ENCODE measurements at places on chromosomes 6 and 20.
A peak's percentile ranks its signal among the peaks of the same experiment; 100 is the strongest.

- DNase-seq: no peak
Observed at GRCh38 chr6:117911660-117912059, 4.6 kb downstream of the SLC35F1 start.

DNA sequence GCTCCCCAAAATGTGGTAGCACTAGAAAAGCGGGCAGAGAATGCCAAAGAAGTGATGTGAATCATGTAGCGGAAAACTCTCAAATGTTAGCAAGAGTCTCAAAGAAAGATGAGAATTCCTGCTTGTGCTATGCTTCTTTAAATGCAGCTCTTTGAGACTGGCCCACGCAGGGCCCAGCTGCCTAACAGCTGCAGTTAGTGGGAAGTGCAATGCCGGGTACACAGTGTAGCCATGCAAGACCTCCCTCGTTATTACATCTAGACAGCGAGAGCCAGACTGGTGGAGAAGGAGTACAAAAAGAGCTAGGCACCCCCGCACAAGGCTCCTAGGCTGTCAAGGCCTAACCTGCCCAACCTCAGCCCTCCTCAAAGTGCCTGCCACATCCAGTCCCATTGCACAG is 201.7 kb upstream of the PRDM1 start:
- DNase-seq: no peak

- DNase-seq: peak; percentile 58
Observed at GRCh38 chr6:12060780-12061609, 48.9 kb downstream of the HIVEP1 start.

DNA sequence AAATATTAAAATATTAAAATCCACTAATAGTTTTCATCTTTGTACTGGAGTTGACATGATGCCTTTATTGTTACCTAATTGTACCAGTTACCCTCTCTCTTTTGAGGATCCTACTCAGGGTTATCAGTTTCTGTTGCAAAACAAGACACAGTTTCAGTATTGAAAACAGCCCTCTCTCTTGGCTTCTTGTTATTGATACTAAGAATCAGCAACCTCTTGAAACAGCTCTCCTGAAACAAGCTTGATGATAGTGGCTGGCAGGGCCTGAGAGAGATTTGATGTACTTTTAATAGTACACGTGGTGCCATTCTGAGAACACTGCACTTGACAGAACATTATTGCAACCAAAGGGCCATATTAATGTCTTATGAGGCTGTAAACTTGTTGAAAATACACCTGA is 64.9 kb upstream of the MEI4 start:
- DNase-seq: no peak

DNA sequence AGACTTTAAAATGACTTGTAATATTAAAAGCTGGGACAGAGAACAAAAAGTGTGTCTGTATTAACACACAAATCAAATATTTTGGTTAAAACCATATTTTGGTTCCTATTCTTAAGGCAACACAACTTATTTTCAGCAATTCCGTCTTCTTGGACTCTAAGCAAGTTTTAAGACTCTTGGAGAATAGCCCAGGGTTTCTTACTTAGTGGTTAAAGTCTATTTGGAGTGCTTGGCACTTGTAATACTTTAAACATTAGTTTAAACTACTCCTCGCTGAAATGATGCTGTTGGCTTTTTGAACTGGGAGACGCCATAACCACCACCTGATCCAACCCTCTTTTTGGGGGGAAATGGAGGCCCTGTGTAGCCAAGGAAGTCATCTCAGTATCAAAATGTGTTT is 109.7 kb upstream of the GMDS start:
- DNase-seq: no peak

GRCh38 chr6:154298297-154298696 is 58.3 kb downstream of the IPCEF1 start:
- DNase-seq: peak; percentile 26

GRCh38 chr20:45340951-45341350 is 7.3 kb downstream of the SDC4 start:
- no peak for DNase-seq

DNA sequence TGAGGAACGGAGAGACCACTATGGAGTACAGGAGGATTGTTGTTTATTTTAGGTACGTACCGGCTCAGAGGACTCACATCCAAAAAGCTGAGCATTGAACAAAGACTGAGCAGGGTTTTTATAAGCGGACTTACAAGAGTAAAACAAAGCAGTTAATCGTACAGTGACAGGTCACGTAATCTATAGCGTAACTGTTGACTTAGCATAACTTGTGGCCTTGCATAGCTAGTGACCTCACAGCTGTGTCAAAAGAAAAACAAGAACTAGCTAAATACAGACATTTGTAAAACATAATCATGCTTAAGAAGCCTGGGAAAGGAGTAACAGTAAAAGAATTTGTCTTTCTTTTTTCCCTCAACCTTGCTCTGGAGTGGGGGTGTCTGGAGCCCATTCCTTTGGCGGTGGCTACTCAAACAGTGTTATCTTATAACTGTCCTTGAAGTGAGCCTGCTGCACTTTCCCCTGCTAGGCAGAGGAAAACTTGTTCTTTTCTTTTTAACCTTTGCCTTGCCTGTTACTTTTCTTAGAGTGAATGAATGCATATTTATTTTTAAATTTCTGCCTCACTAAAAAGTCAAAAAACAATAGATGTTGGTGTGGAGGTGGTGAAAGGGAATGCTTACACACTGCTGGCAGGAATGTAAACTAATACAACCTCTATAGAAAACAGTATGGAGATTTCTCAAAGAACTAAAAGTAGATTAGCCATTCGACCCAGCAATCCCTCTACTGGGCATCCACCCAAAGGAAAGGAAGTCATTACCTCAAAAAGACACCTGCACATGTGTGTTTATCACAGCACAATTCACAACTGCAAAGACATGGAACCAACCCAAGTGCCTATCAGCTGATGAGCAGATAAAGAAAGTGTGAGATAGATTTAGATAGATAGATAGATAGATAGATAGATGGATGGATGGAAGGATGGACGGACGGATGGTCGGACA is 109.0 kb downstream of the TAF4 start:
- DNase-seq: no peak

GRCh38 chr6:21754891-21755290 is 161.3 kb downstream of the SOX4 start:
- DNase-seq: no peak

DNA sequence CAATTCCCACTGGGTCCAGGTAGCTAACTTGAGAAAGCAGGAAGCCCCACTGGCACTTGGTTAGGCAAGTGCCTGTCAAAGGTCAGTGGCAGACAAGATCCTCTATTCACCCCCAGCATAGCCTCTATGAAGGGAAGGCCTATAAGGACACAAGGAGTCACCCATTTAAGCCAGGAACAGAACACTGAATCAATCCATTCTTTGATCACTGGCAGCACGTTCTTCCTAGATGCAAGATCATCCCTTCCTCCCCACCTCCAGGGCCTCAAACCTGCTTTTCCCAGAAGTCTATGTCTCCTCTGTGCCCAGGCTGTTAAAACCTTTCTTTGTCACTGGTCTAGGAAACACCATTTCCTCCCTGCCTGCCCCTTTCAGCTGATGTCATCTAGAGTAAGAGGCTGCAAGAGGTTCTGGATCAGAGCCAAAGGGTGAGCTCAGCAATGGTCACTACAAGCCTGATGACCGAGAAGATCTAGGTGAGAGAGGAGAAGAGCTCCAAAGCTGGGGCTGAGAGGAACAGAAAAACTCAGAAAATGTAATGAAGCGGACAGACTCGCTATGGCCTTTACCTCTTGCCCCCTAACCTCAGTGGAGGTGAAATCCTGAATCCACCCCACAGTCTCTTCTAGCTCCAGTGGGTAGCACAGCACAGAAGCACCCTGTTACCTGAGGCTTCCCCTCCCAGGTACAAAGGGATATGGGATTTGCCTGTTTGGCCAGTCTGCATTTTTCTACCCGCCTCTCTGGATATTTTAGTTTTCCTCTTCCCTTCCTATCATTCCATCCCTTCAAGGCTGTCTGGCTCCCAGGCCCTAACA is 1.8 kb downstream of the GTPBP2 start:
- DNase-seq: peak; percentile 40

GRCh38 chr6:166715065-166715464 is 88.0 kb upstream of the RPS6KA2 start:
- peak; percentile 45 for DNase-seq

DNA sequence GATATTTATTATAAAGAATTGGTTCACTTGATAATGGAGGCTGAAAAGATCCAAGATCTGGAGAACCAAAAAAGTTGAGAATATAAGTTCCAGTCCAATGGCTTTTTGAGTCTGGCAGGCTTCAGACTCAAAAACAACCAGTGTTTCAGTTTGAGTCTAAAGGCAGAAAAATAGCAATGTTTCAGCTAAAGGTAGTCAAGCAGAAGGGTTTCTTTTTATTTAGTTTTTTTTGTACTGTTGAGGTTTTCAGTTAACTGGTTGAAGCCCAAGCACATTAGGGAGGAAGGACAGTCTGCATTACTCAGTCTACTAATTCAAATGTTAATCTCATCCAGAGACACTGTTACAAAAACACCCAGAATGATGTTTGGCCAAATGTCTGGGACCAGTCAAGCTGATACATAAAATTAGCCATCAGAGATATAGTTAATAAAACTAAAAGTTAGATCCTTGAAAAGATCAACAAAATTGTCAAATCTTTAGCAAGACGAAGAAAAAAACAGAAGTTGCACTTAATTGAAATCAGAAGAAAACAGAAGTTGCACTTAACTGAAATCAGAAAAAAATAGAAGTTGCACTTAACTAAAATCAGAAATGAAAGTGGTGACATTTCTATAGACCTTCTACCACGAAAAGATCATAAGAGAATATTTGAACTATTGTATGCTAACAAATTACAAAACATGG is 980.3 kb upstream of the FLRT3 start:
- no peak for DNase-seq

Data from globus pallidus (tissue), 1 donor.